ENCODE measurements at places on chromosomes 3 and 15.

GRCh38 chr3:42067326-42067725 is 23.8 kb upstream of the TRAK1 start:
- DNase-seq, result peak; percentile 81

DNA sequence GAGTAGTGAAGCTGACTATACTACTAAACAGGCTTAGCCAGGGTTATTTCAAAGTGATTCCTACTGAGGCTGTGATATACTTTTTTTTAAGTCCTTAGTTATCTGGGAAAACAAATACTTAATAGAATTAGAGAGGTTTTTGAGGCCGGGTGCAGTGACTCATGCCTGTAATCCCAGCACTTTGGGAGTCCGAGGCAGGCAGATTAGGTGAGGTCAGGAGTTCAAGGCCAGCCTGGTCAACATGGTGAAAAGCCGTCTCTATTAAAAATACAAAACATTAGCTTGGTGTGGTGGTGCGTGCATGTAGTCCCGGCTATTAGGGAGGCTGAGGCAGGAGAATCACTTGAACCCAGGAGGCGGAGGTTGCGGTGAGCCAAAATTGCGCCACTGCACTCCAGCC is 34.2 kb downstream of the PRTG start:
- DNase-seq, result no peak

DNA sequence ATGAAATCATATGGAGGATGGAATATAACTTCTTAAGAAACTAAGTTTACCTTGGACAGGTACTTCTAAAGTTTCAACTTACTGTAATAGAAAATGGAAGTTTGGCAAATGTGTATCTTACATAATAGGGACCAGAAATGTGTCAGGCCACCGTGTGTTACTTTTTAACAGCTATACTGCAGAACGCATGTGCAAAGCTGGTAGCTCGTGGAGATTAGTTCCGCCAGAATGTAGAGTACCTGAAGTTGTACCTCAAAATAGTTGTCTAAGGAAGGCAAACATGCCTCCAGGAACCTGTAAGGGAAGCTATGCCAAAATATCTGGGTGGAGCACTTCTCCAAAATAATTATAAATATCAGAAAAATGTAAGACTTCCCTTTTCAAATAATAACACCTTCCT is 920.6 kb downstream of the ROBO1 start:
- no peak for DNase-seq

GRCh38 chr3:125340121-125340520 is 35.0 kb downstream of the ZNF148 start:
- DNase-seq, result no peak

GRCh38 chr3:124318656-124319055 is 326.7 kb upstream of the ROPN1 start:
- DNase-seq, result no peak

DNA sequence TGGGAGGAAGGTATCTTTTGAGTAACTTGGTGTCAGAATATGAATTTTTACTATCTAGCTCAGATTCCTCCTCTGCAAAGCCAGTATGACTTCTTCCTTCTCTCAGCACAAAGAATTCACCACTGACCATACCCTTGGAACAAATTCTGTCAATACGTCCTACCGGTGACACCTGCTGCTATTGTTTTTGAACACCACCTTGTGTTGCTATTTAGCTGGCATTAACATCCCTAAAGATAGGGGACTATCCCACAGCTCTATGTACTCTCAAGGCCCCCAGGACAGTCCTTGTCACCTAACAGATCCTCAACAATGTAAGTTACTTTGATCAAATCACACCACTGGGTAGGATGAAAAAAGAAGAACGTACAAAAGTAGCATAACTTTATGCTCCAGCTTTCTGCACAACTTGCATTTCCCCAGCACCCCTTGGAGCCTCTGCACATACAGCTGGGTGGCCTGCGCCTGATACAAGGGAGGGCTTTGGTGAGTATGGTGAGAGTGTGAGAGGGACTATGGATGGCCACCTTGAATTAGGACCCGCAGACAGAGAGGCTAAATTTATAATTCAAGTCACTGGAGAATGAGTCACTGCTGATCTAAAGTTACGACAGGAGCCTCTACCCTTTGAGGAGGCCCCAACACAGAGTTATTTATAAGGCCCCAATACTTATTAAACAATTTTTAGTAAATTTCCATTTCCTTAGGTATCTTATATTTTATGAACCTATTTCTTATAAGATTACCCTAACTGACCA is 2.3 kb upstream of the COLQ start:
- no peak for DNase-seq

- DNase-seq, result no peak
Observed at GRCh38 chr3:113533534-113533892, 1.2 kb downstream of the SIDT1 start.

GRCh38 chr15:26926081-26926480 is 44.9 kb upstream of the GABRG3 start:
- DNase-seq, result no peak

DNA sequence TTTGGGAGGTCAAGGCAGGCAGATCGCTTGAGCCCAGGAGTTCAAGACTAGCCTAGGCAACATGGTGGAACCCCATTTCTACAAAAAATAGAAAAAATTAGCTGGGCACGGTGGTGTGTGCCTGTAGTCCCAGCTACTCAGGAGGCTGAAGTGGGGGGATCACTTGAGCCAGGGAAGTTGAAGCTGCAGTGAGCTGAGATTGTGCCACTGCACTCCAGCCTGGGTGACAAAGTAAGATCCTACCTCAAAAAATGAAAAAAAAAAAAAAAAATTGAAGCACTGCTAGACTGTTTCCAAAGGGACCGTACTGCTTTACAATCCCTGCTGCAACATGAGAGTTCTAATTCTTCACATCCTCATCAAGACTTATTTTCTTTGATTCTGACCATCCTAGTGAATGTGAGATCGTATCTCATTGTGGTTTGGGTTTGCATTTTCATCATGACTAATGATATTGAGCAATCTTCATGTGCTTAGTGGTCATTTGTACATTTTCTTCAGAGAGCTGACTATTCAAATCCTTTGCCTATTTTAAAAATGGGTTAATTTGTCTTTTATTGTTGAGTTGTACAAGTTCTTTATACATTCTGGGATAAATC is 10.8 kb downstream of the CMTM8 start:
- peak; percentile 97 for DNase-seq

DNA sequence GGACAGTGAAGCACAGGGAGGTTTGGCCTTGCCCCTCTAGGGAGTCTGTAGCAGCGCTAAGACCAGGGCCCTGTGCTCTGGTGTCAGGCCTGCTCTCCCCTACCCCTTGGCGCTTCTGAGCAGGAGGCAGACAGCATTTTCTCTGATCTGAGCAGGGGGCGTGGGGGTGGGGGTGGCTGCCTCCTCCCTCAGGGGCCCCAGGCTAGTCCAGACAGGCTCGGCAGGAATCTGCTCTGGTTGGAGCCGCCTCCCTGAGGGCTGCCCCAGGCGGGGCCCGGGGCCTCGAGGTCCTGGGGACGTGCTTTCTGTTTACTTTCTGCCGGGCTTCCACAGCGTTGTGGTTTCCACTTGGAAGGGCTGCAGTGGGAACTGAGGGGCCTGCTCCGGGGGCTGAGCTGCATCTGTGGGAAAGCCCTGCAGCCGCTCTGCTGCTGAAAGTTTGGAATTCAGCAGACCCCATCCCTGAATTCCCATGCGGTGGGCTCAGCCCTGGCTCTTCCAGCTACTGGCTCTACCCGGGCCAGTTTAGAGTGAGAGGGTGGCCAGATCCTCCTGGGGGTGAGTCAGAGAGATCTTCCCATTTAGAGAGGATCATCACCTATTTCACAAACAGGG is 105.4 kb downstream of the LINGO1 start:
- DNase-seq, result no peak

DNA sequence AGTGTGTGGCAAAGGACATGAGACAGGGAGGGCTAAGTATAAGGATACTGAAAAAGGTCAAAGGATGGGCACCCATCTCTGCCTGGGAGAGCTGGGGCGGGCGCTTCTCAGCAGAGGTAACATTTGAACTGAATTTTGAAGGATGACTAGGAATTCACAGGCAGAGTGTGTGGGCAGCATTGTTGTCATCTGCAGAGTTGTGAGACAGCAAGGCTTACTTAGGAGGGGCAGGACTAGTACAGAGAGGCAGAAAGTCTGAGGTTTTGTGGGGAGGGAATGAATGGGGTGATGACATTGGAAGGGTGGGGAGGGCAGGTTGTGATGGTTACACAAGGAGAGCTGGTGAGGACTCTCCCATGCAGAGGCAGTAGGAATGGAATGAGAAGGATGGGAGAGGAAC is 84.1 kb upstream of the PRR23C start:
- DNase-seq, result peak; percentile 71

GRCh38 chr3:111621535-111621934 is 26.4 kb upstream of the ZBED2 start:
- peak; percentile 30 for DNase-seq

DNA sequence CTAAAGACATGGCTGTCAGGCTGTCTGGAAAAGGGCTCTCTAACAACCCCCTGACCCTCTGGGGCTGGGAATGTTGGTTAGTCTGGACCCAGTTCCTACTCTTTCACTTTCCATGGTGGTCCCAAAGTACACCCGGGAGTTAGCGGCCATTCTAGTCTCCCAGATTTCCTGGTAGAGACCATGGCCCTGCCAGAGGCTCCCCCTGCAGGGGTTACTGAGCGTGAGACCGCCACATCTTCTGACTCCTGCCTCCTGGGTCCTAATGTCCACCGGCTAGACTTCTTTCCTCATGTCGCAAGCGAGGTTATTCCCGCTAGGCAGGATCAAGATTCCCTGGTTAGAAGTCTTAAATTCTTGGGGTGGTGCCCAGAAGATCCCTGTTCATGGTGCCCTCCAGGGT is 540.0 kb upstream of the ROBO1 start:
- no peak for DNase-seq

DNA sequence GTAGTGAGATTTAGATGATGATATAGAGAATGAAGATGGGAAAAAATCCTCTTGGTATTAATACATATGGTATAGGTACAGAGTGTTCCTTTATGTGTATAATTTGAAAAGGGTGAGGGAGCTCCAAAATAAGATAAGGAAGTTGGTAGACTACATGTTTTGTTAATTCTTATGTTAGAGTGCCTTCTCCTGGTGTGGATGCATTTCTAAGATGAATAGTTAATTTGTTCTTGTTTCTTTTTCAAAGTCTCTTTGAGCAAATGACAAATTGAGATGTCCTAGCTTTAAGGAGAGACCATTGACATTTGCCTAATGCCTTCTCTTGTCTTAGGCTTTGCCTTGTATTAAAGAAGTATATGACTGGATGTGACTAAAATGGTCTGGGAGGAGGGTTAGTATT is 34.1 kb downstream of the AKAP13 start:
- DNase-seq, result peak; percentile 48

- peak; percentile 85 for DNase-seq
Observed at GRCh38 chr3:146747928-146748327, 142.8 kb upstream of the PLSCR5 start.

- peak; percentile 6 for DNase-seq
Observed at GRCh38 chr15:49521802-49522201, 98.8 kb downstream of the FGF7 start.

DNA sequence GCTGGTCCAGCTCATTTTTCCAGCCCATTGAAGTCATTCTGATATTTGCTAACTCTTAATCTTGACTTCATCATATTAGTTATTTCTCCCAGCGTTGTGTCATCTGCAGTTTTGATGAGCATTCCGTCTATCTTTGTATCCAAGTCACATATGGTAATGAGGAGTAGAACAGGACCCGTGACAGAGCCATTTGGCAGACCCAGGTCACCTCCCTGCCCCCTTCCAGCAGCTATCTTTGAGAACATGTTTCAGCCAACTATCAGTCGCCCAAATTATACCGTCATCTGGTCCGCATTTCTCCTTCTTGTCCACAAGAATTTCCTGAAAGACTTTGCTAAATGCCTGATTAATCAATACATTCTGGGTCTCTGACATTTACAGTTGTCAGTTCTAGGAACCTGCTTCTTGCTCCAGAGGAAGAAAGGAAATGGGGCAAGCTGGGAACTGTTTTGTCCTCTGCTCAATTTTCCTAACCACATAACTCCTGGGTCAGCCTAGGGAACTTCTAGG is 347.1 kb upstream of the NR2E3 start:
- no peak for DNase-seq

GRCh38 chr3:94423578-94423977 is 360.7 kb downstream of the NSUN3 start:
- peak; percentile 19 for DNase-seq

GRCh38 chr3:195150181-195151118 is 120.5 kb downstream of the XXYLT1 start:
- no peak for DNase-seq

DNA sequence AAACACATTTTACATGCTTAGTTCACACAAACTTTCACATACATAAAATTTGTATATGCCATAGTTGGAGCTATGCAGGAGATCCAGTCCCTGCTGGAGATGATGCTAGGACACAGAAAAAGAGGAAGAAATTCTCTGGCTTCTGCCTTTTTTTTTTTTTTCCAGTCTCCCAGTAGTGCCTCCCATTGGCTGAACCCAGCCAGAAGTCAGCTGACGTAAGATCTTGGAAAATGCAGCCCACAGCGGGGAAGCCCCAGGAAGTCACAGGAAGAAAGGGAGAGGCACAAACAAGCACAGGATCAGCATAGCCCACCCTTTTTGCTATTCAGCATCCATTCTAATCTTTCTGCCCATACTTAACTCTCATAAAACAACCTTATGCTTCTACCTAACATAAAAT is 38.5 kb downstream of the SCN11A start:
- DNase-seq, result no peak

- no peak for DNase-seq
Observed at GRCh38 chr3:14674841-14675240, at the start of gene C3orf20. C3orf20 (plus strand) TSS chr3:14675141; CDS start chr3:14682714, 7,573 bp downstream.

- no peak for DNase-seq
Observed at GRCh38 chr3:143511174-143511879, 336.9 kb downstream of the SLC9A9 start.

GRCh38 chr3:28376424-28376823 is 27.8 kb upstream of the AZI2 start:
- peak; percentile 92 for DNase-seq

- no peak for DNase-seq
Observed at GRCh38 chr3:51968883-51969678, 1.8 kb upstream of the PCBP4 start.

GRCh38 chr3:89521328-89521727 is 413.9 kb downstream of the EPHA3 start:
- no peak for DNase-seq

GRCh38 chr3:39106851-39107387 is 508 bp downstream of the GORASP1 start:
- DNase-seq, result peak; percentile 47

DNA sequence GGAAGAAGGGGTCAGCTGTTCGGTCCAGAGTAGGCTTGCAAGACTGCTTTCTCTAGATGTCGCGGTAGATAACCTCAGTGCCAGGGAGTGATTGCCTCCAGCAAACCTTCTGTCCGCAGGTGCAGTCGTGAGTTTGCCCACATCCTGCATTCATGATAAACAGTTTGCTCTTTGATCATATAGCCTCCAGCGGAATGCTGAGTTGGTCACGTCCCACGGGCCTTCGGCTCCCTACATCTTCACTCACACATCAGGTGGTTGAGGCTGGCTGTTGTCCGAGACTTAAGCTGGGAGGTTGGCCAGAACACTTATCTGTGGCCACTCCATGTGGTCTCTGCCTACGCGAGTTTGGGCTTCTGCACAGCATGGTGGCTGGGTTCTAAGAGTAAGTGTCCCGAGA is 62.1 kb upstream of the NR2C2 start:
- DNase-seq, result no peak

- DNase-seq, result no peak
Observed at GRCh38 chr15:70299931-70300869, 202.5 kb upstream of the TLE3 start.

- DNase-seq, result peak; percentile 33
Observed at GRCh38 chr3:50028346-50028745, 60.4 kb upstream of the RBM5 start.

GRCh38 chr3:105847452-105847851 is 21.4 kb downstream of the CBLB start:
- no peak for DNase-seq

Measured in LHCN-M2 (cell line).